KG1 (cell line): ENCODE measurements at places on chromosomes 6 and 20.
A peak's percentile ranks its signal among the peaks of the same experiment; 100 is the strongest.

DNA sequence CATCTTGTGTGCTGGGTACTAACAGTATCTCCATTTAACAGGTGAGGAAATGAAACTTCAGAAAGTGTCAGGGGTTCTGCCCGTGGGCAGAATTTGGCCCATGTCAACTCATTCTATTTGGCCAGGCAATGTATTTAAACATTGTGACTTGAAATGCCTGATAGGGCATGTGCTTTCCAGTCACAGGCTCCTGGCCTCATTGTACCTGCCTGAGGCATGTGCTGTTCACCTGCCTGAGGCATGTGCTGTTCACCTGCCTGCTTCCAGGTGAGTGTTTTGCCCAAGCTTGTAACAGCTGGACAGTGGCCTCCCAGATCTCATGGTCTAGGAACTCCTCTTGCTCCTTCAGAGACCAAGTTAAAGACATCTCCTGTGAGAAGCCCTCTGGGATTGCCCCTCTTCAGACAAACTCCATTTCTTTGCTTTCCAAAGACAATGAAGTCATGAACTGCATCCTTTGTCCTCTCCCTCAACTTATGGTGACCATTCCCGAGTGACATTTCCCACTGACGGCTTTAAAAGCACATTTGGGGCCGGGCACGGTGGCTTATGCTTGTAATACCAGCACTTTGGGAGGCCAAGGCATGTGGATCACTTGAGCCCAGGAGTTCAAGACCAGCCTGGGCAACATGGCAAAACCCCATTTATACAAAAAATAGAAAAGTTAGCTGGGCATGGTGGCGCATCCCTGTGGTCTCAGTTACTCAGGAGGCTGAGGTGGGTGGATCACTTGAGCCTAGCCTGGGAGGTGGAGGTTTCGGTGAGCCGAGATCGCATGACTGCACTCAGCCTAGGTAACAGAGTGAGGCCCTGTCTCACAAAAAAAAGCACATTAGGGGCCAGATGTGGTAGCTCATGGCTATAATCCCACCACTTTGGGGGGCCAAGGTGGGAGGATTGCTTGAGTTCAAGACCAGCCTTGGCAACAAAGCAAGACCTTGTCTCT, 48.7 kb downstream of the BCAS4 start:
- DNase-seq = no peak

GRCh38 chr20:60362531-60362930, 404.3 kb downstream of the CDH26 start:
- no peak for DNase-seq

- no peak for DNase-seq
Measured at GRCh38 chr6:7467007-7467897, 74.2 kb upstream of the DSP start.

GRCh38 chr20:35726842-35727711, 15.0 kb downstream of the RBM39 start:
- DNase-seq = no peak

GRCh38 chr6:6869094-6869493, 238.7 kb upstream of the RREB1 start:
- no peak for DNase-seq

DNA sequence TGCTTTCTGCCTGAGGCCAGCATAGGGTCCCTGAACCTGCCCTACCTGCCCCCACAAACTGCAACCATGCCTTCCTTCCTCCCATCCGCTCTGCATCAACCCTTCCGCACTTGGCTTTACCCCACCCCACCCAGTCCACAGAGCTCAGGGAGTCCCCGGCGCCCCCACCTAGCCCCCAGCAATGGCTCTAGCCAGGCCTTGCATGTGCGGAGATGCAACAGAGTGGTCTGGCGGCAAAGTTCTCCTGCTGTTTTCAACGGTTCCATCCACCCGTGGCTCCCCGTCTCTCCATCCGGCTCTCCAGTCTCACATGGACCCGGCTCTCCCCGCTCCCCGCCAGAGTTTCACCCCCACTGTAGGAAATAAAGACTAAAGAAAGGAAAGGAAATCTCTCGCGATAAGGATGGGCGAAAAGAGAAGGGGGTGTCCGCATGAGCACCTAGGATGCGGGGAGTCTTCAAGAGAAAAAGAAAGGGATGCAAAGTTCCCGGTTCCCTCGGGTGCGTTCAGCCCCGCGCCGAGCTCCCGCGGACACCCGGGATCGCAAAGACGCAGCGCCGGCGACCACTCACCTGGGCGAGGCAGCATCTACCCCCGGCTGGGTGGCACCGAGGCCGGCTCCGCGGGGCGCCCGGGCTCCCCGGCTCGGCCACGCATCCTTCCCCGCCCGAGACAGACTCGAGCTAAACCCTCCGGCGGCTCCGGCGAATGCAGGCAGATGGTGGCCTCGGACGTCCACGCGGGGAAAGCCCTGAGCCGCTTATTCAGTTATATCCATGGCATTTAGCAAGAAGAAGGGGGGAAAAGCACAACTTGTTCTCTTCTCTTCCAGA, 579 bp downstream of the LRFN2 start:
- DNase-seq = no peak

DNA sequence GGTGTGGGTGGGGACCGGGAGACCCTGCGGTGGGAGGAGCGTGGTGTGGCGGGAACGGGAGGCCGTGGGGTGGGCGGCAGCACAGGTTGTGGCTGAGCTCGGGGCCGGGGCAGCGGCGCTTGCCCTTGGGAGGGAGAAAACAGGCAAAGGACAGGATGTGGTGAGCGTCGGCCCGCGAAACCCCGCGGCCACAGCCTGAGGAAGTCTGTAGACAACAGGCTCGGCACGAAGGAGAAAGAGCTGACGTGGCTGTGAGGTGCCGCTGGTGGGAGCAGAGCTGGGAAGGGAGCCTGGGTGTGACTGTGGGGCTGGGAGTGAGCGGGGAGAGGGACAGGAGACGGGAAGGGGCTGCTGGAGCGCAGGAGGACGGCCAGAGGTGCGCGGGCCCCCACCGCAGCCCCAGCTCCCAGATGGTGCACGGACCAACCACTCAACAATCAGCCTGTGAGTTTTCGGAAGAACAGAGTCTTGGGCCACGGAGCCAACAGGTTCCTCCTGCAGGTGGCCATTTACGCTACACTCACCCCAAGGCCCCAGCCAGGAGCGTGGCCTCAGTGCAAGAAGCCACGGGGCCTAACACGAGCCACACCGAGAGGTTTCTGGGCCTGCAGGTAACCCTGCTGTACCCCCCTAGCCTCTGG, 202.8 kb downstream of the DLL1 start:
- DNase-seq = no peak

DNA sequence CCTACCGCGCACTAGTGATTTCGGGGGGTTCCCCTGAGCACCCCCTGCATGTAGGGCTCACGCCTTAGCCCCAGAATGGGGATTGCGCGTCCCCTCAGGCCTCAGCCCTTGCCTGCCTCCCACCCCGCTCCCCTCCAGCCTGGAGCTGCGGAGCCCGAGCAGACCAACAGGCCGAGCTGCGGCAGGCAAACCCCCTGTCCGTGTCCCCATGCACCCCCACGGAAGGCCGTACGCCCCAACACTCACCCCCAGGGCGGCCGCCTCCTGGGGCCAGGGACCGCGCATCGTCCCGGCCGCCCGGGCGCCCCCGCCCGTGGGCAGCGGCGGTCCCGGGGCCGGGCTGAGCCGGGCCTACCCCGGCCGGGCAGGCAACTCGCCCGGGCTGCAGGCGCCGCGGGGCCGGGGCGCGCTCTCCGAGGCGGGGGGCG, 1.2 kb upstream of the KCNB1 start:
- no peak for DNase-seq

- no peak for DNase-seq
Measured at GRCh38 chr6:11653028-11653583, 115.6 kb downstream of the TMEM170B start.

- DNase-seq = no peak
Measured at GRCh38 chr6:49666930-49667757, 30.5 kb upstream of the RHAG start.

DNA sequence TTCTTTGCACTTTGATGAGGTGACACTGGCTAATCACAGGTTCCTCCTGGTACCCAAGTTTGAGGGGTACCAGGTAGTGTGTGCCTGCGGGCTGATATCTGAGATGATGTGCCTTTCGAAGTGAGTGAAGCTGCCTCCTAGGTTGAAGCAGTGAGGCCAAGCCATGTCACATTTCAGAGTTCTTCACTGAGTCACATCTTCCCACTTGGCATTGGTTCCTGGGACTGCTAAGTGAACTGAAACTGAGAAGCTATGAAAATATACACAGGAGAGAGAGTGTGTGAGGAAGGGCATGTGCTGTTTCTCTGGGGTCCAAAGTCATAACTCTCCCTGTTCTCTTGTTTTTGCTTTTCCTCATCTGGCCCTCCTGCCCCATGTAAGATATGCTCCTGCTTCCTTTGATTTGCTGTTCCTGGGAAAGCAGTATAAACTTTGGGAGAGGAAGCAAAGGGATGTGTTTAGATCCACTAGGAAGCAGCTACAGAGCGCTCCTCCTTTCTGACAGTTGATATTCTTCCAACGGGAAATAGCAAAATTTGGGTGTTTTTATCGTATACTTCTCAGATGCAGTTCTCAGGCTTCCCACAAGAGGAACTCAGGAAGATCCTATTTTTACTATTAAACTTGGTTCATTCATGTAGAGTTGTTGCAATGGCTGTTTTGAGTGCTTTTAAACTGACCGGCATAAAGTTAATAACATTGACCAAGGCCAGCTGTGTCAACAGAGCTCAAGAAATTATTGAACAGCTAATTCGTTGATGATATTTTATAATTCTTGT, 153.7 kb downstream of the MOXD1 start:
- no peak for DNase-seq

DNA sequence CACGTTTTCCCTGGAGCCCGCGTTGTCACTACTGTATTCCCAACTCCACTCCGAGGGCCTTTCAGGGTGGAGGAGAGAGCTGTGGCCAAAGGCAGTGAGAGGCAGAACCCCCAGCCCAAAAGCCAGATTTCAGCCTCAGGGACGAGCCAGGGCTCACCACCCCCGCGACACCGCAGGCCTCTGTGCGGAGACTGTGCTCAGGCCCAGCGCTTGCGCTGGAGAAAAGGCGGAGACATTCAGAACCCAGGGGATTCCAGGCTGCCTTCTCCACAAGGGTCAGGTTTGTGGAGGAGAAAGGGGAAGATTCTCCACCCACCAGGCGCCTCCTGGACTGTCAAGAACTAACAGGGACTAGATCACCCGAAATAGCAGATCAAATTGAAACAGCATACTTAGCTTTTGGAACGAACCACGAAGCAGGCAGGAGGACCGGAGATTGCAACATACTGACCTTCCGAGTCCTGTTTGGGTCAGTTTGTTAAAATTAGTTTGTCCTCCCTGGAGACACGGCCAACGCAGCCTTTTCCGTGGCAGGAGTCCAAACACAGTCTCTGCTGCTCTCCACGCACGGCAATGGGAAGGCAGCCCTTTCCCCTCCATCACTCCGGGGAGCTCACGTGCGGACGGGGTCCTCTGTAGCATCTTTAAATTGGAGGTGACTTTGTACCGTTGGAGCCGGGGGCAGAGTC, 14.4 kb downstream of the DLL1 start:
- no peak for DNase-seq

DNA sequence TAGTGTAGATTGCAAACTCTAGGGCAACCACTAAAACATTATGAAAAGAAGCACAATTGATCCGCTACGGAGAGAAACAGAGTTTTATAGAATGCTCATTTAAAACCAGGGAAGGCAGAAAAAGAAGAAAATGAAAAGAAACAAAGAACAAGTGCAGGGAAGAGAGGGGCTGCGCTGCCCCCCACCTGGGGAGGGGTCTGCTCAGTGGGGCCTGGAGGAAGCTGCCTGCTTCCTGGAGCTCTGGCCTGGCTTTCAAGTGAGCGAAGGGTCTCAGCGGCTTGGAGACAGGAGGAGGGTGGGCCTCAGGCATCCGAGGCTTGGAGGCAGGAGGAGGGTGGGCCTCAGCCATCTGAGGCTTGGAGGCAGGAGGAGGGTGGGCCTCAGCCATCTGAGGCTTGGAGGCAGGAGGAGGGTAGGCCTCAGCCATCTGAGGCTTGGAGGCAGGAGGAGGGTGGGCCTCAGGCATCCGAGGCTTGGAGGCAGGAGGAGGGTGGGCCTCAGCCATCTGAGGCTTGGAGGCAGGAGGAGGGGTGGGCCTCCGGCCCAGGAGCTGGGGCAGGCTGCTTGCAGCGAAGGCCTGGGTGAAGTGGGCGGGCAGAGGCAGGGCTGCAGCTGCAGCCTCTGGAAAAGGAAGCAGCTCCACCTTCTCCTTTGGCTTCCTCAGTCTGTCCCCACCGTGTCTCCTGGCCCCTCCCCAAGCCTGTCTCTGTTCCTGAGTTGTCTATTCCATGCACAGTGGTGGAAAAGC, 406.3 kb downstream of the TAF4 start:
- DNase-seq = no peak

DNA sequence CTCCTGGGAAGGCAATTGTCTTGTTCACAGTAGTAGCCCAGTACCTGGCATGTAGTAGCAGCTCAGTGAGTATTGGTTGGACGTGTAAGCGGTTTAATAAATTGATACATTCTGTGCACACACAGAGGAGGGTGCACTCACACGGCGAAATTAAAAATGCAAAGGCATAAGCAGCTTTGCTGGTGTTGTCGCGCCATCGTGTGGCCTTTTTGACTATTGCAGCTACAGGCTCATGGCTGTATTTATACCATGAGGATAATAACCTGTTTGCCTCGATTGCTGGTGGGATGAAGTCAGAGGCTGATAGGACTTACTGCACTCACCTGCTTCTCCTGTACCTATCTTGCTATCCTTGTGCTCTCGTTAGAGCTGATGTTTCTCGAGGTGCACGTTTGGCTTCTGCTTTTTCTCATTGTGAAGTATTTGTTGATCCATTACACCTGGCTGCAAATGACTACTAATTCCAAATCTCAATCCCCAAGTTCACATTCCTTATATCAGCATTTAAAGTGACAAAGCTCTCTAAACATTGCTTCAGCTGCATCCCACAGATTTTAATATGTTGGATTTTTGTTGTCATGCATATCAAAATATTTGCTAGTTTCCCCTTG, 61.5 kb downstream of the TBXT start:
- DNase-seq = peak; percentile 42

GRCh38 chr6:158049055-158050028, 67.7 kb downstream of the SYNJ2 start:
- no peak for DNase-seq

DNA sequence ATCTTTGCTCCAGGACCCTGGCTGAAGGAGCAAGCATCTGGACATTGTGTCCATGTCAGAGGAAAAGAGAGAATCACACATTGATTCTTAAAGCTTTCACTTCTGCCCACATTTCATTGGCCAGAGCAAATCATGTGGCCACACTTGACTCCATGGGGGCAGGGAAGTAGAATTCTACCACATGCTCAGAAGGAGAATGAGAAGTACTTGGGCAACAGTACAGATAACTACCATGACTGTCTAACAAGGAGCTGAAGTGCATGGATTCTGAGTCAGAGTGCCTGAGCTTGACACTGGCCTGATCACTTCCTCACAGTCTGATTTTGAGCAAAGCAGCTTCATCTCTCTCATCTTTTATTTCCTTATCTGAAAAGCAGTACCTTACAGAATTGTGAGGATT, 38.6 kb downstream of the GHRH start:
- DNase-seq = no peak

GRCh38 chr6:30542404-30542725, 13.9 kb downstream of the GNL1 start:
- no peak for DNase-seq
